ENCODE measurements at places on chromosomes 1 and 21.

DNA sequence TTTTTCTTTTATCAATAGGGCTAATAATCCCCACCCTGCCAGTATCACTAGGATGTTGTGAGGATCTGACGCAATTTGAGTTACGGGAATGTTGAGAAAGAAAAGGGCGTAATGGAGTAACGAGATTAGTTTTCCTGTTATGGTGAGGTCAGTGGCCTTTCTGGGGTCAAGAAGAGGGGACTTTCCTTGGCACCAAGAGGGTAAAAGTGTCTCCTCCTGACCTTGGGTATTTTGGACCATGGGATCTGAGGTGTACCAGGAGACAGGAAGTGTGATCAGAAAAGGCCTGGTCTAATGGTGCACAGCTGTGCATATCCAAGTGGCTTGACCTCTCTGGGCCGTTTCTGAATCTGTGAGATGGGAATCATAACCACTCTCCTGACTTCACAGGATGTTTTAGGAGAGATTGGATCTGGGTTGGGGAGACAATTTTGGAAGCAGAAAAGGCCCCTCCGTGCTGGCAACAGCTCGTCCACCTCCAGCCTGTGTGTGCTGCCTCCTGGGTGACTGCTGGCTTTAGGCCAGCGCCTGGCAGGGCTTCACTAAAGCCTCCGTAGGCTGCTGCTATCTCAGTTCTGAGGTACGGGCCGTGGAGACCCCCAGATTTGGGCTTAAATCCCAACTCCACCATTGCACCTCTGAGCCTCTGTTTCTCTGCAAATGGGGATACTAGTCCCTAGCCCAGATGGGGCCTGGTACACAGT lies 37.1 kb downstream of the ALPL start:
- no peak for DNase-seq

GRCh38 chr1:60880202-60880601 lies 202.2 kb upstream of the NFIA start:
- no peak for DNase-seq

DNA sequence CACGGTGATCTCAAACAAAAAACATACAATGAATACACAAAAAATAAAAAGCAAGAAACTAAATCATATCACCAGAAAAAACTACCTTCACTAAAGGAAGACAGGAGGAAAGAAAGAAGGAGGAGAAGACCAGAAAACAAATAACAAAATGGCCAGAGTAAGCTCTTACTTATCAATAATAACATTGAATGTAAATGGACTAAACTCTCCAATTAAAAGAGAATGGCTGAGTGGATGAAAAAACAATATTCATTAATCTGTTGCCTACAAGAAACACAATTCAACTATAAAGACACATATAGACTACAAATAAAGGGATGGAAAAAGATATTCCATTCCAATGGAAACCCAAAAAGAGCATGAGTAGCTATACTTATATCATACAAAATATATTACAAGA lies 27.2 kb downstream of the LRIF1 start:
- DNase-seq: no peak

DNA sequence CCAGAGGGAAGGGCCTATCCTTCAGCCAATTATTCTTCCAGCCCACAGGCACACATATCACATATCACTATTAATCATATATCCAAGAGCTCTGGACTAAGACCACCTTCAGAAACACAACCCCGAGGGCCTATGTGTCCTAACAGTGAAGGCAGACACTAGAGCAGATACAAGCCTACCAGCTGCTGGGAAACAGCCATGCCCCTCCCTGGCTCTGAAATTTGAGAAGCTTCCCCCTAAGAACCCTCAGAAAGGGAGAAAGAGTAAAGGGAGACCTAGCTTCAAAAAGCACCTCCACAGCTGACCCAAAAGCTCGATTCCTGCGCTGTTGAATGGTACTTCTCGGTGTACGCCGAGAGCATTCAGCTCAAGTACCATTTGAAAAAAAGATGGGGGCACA lies 17.4 kb downstream of the CNN3 start:
- DNase-seq: no peak

GRCh38 chr1:240572328-240572727 lies 39.6 kb downstream of the GREM2 start:
- DNase-seq: no peak

- no peak for DNase-seq
Measured at GRCh38 chr21:19830446-19830845, 1167.8 kb upstream of the NCAM2 start.

DNA sequence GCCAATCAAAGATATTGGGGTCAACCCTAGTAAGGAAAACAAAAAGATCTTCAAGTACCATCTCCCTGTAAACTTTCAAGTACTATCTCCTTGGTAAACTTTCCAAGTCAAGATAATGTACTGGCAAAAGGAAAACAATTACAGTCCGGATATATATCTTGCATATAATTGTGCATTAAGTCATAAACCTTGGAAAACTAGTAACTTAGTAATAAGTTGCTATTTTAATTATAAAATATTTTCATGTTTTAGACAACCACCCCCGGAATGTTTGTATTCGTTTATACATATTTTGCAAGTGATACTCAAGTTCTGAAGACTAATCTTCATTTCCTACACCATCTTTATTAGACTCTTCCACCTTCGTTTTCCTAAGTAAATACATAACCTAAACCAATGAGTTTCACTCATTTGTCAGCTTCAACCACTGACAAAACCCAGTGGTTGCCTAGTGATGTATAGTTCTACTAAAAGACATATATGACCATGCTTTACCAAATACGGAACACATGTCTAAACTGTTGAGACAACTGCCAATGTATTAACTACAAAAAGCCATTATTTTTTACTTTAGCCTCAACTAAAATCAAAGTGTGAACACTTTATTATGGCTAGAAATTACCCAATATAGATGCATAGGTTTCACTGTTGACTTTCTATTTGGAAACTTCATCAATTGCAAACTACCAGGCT lies 1.7 kb downstream of the AKT3 start:
- DNase-seq: no peak

DNA sequence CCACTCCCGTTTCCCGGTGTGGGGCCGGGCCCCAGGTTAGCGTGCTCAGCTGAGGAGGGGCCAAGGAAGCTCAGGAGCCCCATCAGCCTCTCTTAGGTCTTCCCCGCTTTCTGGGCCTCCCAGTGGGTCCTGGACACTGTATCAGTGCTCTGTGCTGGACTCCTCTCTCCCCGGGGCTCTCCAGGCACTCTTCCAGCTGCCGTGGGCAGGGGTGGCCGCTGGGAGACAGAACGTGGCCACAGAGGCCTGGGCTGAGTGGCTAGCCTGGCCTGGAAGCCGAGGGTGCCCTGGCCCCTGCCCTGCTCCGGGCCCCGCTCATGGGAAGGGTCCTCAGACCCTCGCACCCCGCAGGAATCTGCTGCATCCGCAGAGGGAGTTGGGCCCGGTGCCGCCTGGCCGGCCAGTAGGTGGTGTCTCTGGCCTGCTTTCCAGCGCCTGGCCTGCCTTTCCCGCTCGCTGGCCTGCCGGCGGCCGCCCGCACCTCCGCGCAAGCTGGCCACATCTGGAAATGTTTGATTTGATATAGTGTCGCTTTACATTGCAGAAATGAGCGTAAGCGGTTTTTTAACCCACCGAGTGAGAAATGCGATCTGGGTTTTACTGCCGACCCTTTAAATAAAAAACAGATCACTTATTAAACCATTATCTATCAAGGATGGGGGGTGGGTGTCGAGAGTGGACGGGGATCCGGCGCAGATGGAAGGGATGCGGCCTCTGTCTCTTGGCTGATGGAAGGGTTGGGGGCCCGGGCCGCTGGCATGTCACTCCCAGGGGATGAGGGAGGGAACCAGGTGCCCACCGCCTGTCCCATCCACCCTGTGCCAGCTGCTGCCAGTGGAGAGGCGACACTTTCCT lies 74.4 kb upstream of the TTC34 start:
- DNase-seq: no peak

DNA sequence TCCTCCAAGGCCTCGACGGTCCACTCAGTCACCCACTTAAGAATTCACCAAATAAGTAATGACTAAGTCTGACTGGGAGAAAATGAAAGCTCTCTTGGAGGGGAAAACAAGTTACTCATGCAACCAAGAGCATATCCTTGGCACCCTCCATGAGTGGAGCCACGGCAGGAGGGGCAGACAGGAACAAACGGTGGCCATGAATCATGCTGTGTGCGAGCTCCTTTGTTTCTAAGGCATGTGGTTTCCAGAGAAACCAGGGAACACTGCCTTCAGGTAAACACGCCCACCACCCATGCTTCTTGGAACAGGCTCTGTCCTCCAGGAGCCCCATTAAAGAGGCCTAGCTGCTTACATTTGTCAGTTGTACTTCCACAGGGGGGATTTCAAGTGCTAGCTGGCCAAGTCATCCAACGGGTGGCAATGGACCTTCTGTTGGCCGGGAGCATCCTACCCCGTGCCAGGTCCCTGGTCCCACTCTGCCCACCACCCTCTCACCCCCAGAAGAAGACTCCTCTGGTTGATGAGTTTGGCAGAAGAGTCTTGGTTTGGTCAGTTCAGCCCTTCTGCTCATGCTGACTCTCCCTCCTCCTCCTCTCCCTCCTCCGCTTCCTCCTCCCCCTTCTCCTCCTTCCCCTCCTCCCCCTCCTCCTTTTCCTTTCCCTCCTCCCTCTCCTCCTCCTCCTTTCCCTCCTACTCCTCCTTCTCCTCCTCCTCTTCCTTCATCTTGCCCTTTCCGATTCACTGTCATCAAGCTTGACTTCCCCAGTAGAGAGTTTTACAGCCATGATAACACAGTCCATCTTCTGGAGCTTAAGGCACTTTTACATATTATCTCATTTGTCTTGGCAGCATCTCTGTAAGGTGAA lies 107.6 kb downstream of the CCDC185 start:
- DNase-seq: no peak

GRCh38 chr21:42499444-42500112 lies 3.6 kb upstream of the RSPH1 start:
- DNase-seq: no peak

DNA sequence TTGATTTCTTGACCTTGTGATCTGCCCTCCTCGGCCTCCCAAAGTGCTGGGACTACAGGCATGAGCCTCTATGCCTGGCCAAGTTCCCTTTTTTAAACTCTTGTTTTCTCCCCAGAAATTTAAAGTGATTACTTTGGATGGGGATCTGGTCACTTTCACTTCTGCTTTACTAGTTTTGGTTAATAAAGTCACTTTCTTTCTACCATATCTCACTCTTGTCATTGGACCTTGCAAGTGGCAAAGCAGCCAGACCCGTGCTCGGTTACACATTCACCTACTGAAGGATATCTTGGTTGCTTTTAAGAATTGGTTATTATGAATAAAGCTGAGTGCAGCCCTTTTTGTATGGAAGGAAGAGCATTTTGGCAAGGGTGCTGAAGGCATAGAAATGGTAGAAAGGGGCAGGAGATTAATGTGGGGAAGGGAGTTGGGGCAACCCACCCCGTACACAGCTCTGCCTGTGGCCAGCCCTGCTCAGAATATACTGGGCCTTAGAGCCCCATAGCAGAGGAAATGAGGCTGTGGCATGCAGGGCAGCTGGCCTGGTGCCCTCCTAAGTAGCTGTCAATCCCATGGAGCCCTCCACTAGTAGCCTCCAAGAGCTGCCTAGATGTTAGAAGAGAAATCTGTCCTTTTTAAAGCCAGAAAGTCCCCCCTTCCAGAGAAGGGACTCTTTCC lies 40.7 kb downstream of the CD2 start:
- DNase-seq: no peak

- DNase-seq: no peak
Measured at GRCh38 chr1:68287241-68287640, 54.9 kb upstream of the WLS start.

DNA sequence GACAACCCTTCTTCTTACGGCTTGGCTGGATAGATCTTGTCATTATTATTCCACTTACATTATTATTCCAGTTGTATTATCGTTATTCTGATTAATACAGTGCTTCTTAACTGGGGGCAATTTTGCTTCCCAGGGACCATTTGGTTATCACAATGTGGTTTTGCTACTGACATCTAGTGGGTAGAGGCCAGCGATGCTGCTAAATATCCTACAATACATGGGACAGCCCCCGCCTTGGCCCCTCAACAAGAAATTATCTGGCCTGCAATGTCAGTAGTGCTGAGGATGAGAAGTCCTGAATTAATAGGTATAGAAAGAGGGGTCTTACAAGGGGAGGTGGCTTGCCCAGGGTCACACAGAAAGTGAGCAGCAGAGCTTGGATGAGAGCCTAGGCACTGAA lies 105.6 kb downstream of the PTPRU start:
- DNase-seq: no peak

GRCh38 chr1:201229095-201229494 lies 38.5 kb downstream of the IGFN1 start:
- DNase-seq: no peak

DNA sequence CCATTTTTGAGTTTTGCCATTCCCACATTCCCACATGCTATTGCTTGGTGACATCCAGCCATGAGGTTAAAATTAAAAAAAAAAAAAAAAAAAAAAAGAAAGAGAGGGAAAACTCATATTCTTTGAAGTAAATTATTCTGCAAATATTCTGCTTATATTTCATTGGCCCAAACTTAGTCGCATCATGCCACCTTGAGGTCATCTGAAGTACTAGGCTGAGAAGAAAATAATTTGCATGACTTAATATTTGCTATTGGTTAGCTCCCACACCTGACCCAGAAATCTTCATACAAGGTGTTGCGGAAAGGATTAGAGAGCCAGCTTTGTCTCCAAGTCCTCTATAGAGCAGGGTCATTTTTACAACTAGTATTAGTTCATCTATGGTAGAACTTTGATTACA lies 2206.0 kb downstream of the MRPL39 start:
- no peak for DNase-seq

- DNase-seq: no peak
Measured at GRCh38 chr1:93960641-93961147, 51.5 kb upstream of the GCLM start.

DNA sequence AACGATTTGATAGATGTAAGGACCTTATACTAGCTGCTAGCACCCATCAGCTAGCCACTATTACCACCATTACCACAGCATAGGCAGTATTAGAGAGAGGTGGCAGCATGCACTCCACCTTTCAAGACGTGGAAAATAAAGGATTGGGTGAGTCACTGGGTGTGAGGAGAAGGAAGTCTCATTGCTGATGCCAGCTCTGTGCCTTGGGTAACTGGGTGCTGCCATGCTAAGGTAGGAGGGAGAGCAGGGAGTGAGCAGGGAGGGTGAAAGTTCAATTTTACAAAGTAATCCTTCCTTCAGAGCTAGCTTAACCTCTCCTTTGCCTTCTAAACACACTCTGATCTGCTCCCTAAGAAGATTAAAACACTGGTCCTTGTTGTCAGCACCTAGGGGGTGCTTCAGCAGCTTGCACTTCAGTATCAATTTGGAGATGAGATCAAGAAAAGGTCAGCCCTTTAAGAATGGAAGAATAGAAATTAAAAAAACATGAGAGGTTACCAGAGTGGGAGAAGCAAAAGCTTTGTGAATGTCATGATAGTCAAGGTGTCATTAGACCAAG lies 1.8 kb upstream of the LIN9 start:
- no peak for DNase-seq

GRCh38 chr1:192604979-192605620 lies 29.5 kb downstream of the RGS1 start:
- DNase-seq: no peak

DNA sequence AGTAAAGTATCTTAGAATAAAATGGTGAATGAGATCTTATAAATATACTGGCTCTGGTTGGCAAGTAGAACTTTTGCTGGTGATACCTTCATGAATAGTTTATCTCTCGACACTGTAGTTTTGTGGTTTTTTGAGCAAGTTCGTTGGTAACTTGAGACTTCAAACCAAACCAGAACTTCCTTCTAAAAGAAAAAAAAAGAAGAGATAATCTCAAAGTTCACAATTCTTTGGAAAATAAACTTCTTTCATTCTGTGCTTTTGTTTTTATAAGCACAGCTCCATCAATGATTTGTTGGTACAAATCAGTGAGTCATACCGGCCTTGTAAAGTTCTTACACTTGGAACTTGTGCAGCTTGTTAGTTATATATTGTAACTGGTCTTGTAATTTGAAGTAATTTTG lies 2.3 kb downstream of the HIPK1 start:
- DNase-seq: no peak
